ENCODE measurements at places on chromosomes 5 and 9.
A peak's percentile ranks its signal among the peaks of the same experiment; 100 is the strongest.

DNA sequence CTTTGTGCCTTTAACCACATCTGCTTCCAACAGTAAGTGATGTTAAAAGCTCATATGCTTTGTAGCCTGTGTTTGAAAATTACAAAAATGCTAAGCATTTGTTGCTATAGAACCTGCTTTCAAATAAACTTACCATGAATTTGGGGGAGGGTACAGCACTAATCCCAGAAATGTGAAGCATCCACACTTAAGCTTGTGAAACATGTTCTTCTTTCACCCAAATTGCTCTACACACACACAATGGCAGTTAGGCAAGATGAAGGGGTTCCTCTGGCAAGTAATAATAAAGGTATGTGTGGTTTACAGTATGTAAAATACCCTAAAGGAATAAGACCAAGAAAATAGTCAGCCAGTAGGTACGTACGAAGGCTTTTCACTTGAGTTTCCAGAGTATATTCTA is 165.6 kb downstream of the SMARCA2 start:
- DNase-seq = no peak

GRCh38 chr5:105630803-105631202 is 2039.9 kb downstream of the EFNA5 start:
- DNase-seq = no peak

GRCh38 chr9:93064392-93065134 is 6.1 kb downstream of the SUSD3 start:
- DNase-seq = peak; percentile 58

GRCh38 chr9:129624168-129624759 is 1.7 kb upstream of the NTMT1 start:
- DNase-seq = peak; percentile 28

DNA sequence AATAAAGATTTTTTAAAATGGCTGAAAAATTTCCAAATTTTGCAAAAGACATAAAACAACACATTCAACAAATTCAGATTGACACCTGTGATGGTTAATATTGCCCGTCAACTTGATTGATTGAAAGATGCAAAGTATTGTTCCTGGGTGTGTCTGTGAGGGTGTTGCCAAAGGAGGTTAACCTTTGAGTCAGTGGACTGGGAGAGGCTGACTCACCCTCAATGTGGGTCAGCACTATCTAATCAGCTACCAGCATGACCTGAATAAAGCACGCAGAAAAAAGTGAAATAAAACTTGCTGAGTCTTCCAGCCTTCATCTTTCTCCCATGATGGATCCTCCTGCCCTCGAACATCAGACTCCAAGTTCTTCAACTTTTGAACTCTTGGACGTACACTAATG is 868.0 kb upstream of the CTNND2 start:
- DNase-seq = no peak

- DNase-seq = no peak
Observed at GRCh38 chr9:1701113-1701512, 314.0 kb upstream of the SMARCA2 start.

DNA sequence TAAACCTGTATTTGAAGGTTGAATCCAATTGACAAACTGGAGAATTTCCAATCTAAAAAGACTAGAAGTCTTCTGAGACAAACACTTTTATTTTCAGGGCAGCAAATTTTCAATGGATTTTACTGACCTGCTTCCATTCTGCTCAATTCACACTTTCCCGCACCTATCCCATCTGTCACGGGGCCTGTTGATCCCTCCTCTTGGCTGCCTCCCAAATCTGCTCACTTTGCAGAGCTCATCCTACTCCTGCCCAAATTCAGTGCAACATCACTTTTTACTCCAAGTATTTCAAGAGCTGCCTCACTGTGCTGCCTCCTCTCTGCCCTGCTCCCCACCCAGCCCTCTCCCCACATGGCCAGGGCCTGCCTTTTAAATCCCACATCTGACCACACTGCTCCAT is 35.1 kb downstream of the GOLM1 start:
- DNase-seq = no peak

GRCh38 chr5:178249191-178249989 is 16.8 kb upstream of the PHYKPL start:
- DNase-seq = no peak

- no peak for DNase-seq
Observed at GRCh38 chr9:72947984-72948465, 4.8 kb downstream of the ALDH1A1 start.

GRCh38 chr5:149203921-149204441 is 62.7 kb downstream of the ABLIM3 start:
- no peak for DNase-seq

- DNase-seq = no peak
Observed at GRCh38 chr9:106421772-106422171, 441.2 kb upstream of the ZNF462 start.

- no peak for DNase-seq
Observed at GRCh38 chr5:23234197-23234596, 273.2 kb upstream of the PRDM9 start.

GRCh38 chr5:175829813-175830585 is 41.4 kb upstream of the CPLX2 start:
- no peak for DNase-seq

DNA sequence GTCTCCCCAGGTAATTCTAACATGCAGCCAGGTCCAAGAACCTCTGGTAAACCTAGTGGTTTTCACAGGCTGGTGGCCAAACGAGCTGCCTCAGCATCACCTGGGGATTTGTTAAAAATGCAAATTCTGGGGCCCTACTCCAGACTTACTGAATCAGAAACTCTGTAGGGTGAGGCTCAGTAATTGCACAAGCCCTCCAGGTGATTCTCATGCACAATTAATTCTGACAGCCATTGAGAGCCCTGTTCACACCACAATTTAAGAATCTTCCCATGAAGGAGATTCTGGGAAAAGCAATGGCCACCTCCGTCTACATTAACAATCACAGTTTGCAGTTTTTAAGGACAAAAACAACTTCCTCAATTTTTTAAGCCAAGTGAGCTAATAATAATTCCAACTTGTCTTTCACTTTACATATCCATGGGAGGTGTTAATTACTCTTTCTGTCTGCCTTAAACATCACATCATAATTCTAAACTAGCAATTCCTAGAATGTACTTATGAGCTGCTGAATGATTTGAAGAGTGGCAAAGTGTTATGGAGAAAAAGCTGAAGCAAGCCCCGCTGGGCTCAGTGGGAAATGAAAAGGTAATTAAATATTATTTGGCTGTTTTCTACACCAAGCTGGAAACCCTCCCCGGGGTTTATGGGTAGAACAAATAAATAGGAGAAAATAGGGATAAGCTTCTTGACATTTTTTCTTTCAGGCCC is 70.0 kb downstream of the GLDC start:
- DNase-seq = no peak

GRCh38 chr9:6034954-6035353 is 19.5 kb upstream of the RANBP6 start:
- DNase-seq = no peak

All from activated naive CD4-positive, alpha-beta T cell (primary cell).